ENCODE measurements at places on chromosomes 4 and X.

DNA sequence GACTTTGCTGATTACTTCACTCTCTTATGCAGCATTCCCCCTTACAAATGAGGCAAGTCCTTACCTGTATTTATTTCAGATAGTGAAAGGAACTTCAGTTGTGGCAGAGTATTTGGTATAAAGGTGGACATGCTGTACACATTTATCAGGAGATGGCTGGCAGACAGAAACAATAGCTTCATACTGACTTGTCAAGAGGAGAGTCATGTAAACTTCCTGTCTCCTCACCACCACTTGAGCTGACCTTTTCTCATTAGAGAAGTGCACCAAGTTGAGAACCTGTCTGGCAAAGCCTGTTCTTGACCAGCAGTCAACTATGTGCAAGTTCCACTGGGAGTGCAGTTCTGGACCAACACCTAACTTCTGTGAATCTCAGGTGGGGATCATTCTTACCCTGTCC is 80.8 kb downstream of the LARP1B start:
- DNase-seq, result no peak

DNA sequence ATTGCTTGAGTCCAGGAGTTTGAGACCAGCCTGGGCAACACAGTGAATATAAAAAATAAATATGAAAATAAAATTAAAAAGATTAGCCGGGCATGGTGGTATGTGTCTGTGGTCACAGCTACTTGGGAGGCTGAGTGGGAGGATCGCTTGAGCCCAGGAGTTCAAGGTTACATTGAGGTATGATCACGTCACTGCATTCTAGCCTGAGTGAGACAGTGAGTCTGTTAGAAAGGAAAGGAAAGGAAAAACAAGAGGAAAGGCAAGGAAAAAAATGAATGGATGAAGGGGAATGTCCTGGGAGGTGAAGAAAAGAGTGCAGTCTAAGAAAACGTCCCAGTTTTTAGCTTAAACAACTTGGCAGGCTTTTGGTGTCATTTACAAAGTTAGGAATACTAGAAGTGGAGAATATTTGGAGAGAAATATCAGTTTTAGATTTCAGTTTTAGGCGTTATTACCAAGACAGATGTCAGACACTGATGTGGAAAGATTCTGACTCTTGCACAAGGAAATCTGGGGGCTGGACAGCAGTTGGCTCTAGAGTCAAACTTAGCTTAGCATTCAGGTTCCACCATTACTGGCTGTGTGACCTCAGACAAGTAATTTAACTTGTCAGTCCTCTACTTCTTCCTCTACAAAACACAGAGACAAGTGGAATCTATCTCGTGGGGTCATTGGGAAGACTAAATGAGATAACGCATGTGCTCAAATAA is 139.0 kb downstream of the TSPAN5 start:
- no peak for DNase-seq

GRCh38 chrX:50475208-50475607 is 4.6 kb upstream of the DGKK start:
- no peak for DNase-seq

- DNase-seq, result no peak
These were observed 144.6 kb downstream of the SOX3 start for GRCh38 chrX:140360284-140360683.

- no peak for DNase-seq
These were observed 4.0 kb upstream of the EGF start for GRCh38 chr4:109908731-109909130.

DNA sequence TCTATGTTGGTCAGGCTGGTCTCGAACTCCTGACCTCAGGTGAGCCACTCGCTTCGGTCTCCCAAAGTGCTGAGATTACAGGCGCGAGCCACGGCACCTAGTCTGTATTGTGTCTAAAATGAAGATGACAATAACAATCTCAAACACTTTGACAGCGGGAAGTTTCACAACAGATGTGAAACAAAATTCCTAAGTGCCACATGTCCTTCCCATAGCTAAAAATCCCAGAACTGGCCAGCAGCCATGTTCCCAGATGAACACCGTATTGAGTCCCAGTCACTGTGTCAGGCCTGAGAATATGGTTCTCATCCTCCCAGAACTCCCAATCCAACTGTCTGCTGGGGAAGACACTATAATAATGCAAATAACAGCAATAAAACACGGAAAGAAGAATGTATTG is 16.4 kb upstream of the KLHL8 start:
- no peak for DNase-seq

- no peak for DNase-seq
These were observed 485 bp downstream of the AADAT start for GRCh38 chr4:170089274-170089667.

- DNase-seq, result no peak
These were observed 59.6 kb downstream of the ADGRA3 start for GRCh38 chr4:22456291-22456690.

- no peak for DNase-seq
These were observed 50.8 kb upstream of the GNPDA2 start for GRCh38 chr4:44777115-44777514.

GRCh38 chr4:8393593-8394038 is 46.9 kb downstream of the ACOX3 start:
- no peak for DNase-seq

- no peak for DNase-seq
These were observed 2.4 kb downstream of the ATP6AP1 start for GRCh38 chrX:154430916-154431315.

- no peak for DNase-seq
These were observed 128.9 kb downstream of the REELD1 start for GRCh38 chr4:146343199-146343598.

DNA sequence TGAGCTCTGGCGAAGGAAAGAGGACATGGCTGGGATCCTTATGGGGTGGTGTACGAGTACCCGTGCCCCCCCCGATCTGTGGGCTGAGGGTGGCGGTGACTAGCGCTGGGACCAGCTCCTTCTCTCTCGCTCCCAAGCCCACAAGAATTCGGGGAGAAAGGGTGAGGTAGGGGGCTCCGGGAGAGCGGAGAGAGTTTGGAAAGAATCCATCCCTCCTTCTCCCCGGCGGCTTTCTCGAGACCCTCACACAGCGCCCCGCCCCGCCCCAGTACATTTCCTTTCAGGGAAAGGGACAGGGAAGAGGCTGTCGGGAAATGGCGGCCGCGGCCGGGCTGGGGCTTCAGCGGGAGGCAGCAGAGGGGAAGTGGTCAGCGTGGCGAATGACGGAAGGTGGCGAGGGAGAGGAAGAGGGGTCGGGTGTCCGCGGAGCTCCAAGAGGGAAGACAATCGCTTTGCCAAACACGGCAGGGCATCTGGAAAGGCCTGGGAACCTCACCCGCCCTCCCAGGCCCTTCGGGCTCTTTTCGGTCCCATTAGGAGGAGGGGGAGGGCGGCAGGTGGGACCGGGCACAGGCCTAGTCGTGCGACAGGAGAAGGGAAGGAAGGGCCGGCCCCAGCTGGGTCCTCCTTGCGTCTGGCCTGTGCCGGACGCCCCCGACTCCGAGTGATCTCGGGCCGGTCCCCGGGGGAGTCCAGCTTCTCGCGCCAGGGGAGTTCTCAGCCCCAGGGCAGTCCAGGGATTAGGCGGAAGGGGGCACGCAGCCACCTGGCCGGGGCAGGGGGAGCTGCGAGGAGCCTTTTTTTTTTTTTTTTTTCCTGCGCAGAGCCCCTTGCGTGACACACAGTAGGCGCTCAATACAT is 10.2 kb downstream of the HNRNPH2 start:
- DNase-seq, result no peak

GRCh38 chrX:133638285-133638684 is 223.0 kb upstream of the GPC4 start:
- DNase-seq, result no peak

- no peak for DNase-seq
These were observed 94.9 kb downstream of the ARHGAP24 start for GRCh38 chr4:85569730-85570299.

DNA sequence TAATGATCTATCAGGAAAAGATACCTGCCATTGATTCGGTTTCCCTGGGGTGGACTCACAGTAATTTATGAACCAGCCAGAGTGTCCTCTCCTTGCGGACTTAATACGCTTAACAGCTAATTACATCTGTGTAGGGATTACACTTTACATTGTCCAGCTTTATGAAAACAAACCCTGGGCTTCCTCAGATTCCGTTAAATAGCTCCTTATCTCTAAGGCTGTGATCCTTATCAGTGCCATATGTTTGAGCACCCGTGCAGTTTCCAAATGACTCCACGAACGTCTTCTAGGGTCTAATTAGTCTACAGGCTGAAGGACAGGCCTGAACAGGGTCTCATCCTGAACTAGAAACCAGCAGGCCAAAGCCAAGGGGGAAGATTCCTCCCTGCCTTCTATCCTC is 56.9 kb downstream of the KDR start:
- DNase-seq, result no peak

- DNase-seq, result no peak
These were observed 34.2 kb downstream of the MMRN1 start for GRCh38 chr4:89928838-89929237.

DNA sequence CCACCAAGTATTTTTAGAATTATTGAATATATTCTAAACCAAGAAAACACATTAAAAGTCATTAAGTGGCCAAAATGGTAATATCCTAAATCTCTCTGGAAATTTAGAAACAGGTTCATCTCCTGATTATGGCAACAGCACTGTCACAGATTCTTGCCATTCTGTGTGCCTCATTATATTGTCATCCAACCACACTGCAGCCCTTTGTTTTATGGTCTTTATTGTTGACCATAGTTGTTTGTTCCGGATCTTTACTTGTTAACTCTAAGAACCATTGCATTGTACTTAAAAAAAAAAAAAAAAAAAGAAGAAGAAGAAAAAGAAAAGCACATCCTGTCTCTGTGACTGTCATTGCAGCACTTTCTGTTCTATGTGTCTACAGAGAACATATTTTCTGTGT is 822.1 kb upstream of the ADGRL3 start:
- DNase-seq, result no peak

- DNase-seq, result no peak
These were observed 39.5 kb downstream of the CD40LG start for GRCh38 chrX:136687457-136687856.

GRCh38 chr4:102761296-102761701 is 531 bp upstream of the MANBA start:
- DNase-seq, result no peak

DNA sequence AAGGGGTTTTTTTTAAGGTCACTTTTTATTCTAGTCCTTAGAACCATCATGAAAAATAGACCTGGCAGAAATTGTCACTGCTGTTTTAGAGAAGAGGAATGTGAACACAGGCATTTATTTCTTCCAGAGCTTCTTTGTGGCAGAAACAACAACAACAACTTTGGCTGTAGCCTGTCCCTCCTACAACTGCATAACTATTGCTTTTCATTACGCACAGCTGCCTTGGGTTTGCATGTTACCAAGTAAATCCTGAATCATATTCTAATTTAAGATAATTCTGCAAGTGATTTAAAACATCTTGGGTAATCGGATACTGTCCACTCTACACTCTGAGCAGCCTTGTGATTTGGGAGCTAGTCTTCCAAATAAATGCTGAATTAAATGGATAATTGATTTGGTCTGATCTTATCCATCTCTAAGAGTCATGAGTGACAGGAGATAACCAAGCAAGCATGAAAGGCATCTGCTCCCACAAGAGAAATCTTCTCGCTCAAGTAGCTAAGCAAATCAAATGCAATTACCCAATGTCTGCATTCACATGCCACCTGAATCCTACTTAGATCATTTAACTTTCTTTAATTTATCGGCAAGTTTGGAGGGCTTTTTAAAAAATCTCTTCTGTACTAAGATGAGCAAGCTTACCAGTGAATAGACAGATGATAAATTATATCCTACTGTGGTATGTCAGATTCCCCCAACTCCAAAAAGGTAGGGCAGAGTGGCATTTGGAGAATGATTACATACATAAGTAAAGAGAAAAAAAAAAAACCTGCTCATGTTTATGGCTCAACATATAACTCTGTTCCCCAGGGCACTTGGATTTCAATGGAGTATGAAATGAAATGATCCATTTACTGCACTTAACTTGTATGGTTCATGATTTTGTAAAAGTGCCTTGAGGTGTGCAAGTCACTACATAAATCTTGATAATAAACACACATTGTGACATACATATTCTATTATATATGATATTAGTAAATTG is 73.6 kb downstream of the EGF start:
- no peak for DNase-seq

DNA sequence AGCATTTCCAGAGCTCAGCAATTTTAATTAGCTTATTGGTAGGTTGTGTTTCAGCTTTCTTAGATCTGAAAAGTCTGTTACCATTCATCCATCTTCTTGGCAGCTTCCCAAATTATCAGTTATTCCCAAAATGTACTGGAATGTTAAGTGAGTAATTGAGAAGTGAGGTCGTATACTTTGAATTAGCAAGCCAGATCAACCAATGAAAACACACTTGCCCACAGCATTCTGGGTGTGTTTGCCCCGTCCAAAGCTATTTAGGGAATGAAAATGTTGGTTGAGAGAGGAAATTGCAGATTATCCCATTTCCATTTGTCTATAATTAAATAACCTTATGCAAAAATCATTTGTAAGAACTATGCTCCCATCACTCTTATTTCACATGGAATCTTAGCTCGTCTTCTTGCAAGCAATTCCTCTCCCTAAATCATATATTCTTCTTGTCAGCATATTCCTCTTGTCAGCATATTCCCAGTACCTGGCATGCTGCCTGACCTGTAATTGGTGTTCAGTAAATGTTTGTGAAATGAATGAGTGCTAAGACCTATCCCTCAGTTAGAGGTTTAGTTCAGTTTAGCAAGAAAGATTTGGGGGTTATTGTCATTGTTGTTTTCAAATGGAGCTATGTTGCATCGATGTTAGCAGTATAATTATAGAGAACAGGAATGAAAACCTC is 23.3 kb upstream of the ANTXR2 start:
- DNase-seq, result no peak

- no peak for DNase-seq
These were observed 11.7 kb downstream of the MSN start for GRCh38 chrX:65679071-65679540.

GRCh38 chrX:52337410-52337809 is 31.4 kb upstream of the XAGE2 start:
- DNase-seq, result no peak

DNA sequence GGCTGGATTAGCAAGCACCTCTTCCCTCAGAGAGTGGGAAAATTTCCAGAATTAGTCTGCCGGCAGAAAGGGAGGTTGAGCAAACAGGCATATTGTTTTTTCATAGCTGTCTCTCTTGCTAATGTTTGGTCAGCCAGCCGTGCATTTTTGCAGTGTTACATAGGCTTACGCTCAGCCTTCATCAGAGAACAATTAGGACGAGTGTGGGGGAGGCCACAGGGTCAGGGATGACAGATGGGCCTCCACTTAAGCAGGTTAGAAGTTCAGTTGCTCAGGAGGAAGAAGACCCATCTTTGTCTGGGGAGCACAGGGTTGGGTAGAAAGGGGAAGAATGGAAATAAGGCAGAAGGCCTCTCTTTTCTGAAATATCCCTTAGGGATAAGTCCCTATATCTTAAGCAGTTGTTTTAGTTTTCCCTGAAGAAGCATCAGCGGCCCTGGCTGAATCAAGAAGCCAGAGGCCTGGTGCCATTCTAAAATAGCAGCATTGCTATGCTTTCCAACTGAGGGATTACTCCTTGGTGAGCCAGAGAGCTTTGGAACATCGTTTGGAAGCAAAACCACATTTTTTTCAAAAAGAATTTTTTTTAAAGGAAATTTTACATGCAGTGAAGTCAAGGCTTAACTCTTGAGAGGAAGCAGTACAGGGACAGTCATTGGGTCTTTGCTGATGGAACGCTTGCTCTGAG is 118.8 kb downstream of the SMIM20 start:
- no peak for DNase-seq

GRCh38 chr4:42554072-42554471 is 102.8 kb downstream of the ATP8A1 start:
- no peak for DNase-seq
